ENCODE measurements at places on chromosomes 5 and 9.

DNA sequence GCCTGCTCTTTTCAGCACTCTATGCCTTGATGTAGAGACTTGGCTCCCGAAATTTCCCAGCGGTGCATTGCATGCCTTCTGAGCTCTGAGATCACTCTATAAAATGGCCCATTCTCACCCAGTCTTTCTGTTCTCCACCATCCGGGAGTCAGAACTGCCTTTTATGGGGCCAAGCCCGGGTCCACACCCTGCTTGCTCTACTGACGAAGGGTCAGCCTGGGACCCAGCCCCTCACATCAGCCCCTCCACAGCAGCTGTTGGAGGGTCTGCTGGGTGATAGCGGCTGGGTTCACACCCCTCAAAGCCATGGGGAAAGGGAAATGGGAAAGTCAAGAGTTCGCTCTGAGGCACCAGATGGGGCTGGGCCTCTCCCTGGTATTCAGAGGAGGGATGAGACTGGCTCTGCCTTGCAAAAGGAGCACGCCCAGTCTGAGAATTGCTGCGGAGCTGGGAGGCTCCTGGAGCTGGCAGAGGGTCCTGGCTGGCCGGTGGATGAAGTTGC is 66.0 kb upstream of the ORM1 start:
- no peak for DNase-seq

DNA sequence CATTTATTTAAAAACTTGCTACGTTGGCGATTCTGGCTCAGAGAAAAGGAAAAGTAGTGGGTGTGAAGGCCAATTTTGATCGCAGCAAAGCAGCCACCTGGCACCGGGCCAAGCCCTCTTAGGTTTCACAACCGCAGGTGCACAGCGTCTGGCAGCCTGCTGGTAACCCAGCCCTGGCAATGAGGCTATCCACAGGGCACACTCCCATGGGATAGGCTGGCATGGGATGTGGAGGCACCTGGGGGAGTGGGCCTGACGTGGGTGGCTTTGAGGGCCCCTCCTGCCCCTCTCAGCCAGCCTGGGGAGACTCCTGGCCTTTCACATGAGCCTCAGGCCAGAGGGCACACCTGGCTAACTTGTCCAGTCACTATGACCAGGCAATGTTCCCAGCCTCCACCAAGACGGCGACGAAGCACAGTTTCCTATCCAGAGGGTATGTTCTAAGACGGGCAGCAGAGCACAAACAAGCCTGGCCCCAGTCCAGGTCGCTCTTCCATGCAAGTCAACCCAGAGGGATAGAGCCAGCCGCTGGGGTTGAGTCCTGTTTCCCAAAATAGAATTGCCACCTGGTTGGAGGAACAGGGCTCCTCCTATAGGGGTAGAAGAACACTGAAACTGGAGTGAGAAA is 19.0 kb downstream of the CMBL start:
- peak; percentile 100 for DNase-seq

GRCh38 chr5:52811067-52811749 is 23.5 kb downstream of the ITGA1 start:
- DNase-seq, result no peak

DNA sequence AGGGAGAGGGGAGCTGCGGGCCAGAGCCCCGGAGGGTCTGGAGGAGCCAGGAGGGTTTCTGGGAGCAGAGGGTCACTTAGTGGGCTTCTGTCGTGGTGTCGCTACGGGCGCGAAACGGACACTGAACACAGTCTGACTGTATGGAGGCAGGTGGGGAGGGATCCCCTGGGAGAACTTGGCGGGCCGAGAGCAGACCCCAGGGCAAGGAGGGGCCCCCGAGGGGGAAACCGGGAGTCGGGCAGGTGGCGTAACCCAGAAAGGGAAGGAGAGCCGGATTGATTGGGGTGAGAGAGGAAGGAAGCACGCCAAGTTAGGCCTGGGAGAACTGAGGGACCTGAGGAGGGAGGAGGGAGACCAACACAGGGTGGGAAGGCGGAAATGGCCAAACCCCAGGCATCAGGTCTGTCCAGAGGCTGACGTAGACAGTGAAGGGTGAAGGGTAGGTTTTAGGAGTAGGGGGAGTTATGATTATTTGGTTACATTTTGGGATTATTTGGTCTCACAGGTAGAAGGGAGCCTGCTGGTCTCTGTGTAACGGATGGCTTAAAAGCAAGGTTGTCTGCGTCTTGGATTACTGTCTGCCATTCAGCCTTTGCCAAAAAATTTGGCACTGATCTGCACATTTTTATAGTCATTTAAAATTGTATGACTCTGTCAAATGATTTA is 3.3 kb upstream of the MSMP start:
- peak; percentile 40 for DNase-seq

DNA sequence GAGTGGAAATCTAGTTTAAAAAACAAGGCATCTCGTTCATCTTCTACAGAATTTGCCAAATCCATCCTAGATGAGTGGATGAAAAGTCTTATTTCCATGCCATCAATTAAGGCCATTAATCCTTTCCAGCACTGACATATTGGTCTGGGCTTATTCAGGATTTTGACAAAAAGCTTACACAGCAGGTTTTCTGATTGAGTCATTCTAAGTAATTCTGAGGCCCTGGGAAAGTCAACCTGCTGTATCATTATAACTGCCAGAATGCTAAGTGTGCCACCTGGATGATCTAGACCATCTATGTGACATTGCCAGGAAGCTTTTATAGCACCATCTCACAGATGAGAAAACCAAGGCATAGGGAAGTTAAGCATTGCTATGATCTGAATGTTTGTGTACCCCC is 132.1 kb upstream of the MAP3K1 start:
- DNase-seq, result no peak

DNA sequence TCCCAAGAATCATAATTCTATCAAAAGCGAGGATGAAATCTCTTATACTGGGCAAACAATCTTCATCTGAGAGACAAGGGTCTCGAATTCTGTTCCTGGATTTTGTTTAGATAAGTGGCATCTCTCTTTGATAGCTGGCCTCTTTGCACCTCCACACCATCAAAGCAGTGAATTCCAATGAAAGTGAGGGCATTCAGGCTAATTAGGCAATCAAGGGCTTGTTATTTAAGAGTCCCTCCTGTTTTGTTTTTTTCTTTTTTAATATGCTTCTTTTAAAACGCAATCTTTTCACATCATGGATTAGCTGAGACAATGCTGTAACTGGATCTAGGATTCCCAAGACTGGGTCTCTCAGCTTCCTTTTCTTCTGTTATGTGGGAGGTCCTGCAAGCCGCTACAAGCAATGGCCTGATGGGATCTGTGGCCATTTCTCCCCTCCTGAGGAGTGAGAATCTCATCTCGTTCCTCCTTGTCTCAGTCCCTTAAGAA is 67.9 kb downstream of the TNC start:
- no peak for DNase-seq

- no peak for DNase-seq
Observed at GRCh38 chr5:127870914-127871313, 167.7 kb downstream of the CCDC192 start.

DNA sequence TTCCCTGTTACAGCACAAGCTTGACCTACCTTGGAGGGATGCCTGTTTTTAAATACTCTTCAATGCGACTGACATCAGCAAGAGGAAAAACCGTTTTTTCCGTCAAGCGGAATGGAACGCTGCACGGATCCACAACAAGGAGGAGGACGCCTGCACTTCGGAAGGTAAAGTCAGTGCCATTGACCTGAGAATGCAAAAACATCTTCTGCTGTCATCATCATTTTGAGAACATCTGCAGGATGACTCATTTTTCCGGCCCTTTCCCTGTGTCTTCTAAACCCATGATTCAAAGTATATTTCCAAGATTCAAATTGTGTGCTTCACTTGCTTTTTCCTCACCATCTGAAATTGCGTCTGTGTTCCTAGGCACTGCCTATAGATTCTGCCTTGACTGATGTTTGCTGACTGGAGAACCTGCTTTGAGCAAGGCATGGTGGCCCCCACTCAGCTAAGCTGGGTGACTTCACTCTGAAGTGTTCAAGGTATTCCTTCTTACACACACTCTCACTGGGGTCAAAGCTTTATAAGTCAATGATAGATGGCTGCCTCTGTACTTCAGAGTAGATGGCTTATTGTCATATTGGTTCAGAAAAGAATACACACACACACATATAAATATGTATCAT is 78.1 kb downstream of the CEMIP2 start:
- DNase-seq, result no peak

GRCh38 chr5:40774623-40775022 is 18.9 kb upstream of the TTC33 start:
- no peak for DNase-seq

DNA sequence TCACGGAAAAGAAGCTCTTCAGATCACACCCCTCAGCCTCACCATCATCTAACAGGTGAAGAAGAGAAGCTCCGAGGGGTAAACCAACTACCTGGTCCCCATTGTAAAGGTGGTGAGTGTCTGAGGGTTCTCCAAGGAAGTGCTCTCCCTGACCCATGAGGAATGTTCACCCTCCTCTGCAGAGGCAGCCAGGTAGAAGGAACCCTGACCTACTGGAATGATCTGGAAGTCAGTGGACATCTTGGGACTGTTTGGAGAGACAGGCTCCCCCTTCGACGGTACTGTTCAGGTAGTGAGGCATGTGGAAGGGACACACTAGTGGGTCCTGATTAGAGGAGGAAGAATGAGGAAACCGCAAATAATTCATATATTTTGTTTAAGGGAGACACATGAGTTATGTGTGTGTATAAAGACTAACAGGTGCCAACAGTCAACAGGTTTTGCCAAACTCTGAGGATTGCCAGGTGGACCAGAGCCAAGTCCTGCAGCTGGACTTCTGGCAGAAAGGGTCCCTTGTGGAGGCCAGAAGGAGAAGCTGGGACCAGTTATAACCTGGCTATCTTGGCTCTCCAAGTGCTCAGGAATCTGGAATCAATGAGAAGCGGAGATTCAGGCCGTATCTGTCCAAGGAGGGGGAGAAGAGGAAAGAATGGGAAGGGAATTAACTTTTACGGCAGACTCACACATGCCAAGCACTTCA is 3.0 kb upstream of the ZBTB34 start:
- peak; percentile 74 for DNase-seq

DNA sequence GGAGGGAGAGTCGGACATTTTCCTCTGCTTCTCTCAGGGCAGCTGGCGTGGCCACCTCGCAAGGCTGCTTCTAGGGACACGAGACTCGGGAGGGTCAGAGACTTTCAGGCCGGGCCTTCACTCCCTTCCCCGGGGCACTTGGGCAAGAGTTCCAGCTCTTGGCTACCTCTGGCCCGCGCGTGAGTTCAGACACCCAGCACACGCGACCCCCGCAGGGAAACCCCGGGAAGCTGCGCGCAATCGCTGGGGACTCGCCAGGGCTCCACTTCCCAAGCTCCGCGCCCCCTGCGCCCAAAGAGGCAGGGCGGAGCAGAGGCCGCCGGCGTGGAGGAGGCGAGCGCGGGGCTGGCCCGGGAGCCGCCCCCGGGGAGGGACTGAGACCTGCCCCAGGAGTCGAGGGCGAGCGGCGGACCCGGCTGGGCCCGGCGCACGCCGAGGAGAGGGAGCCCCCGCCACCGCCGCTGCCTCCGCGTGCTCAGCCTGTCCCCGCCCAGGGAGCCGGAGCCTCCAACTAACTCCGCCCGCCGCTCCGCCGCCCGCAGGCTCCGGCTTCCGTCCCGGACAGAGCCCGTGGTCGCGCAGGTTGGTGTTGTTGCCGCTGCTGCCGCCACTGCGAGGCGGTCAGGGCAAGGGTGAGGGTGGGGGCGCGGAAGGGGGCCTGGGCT is at the start of gene PAM:
TSS of gene PAM (plus strand) at position 539 of the 665 bp plus-strand sequence. CDS start 110,891 bp downstream, outside the sequence.
- DNase-seq, result peak; percentile 77

DNA sequence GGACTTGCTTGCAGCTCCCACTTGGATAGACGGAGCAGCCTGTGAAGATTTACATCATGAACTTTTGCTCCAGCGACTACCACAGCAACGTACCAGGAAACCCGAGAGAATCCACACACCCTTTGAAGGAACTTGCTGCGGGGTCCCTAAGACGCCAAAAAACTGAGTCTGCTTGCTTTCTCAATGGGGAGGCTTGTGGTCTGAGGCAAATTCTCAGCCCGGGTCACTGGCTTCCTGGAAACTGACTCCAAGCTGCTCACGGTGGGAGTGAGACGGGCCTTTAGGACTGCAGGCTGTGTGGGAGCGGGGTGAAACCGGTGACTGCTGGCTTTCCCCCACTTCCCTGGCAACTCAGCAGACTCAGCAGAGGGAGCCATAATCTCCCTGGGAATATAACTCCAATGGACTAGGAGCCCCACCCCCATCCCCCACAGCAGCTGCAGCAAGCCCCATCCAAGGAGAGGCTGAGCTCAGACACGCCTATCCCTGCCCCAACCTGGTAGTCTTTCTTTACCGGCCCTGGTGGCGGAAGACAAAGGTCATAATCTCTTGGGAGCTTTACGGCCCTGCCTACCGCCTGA is 466.0 kb downstream of the CAAP1 start:
- DNase-seq, result no peak

- DNase-seq, result no peak
Observed at GRCh38 chr5:54738973-54739367, 221.4 kb downstream of the SNX18 start.

DNA sequence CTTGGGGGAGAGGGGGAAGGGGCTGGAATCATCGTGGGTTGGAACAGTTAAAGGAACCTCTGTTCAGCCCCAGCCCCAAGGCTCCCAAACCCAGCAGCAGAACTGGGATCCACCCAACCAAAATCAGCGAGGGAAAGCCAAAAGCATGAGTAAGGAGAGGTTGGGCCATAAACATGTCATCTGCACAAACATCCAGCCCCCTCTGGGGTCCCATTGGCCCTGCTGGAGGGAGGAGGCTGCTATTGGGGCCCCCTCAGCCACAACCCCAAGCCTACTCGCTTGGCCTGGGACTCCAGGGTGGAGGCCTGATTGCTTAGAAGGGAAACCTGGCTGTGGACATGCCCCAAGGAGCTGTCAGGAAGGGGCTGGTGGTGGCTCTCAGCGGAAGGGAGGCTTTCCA is 154.9 kb downstream of the FGF18 start:
- DNase-seq, result no peak

DNA sequence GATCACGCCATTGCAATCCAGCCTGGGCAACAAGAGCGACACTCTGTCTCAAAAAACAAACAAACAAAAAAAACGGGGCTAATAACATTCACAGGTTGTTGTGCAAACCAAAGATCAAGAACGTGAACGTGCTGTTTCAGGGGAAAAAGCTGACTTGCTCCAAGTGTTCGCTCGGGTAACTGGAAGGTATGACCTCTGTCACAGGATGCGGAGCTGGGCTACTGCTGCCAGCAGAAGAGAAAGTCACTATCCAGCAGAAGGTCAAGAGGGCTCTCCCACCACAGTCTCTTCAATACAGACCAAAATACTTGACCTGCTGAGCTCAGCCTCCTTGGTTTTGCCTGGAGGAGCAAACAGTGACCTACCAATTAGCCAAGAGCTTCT is 59.7 kb downstream of the ABCA1 start:
- DNase-seq, result no peak

GRCh38 chr9:126722922-126723806 is 81.7 kb upstream of the ZBTB43 start:
- peak; percentile 61 for DNase-seq
